Cardiac septum (tissue), 1 donor: ENCODE measurements at places on chromosomes 16 and 17. TPM values are rescaled to one million over a fixed set of nuclear protein-coding genes. Genes with fewer than 3 reads are reported as not detected.

The CYBA gene
- total RNA-seq, result 26.8 TPM

The OTOP3 gene
- total RNA-seq, result not detected

The ABCC11 gene
- total RNA-seq, result 0.30 TPM

The SLFN14 gene
- total RNA-seq, result 0.08 TPM

DNA sequence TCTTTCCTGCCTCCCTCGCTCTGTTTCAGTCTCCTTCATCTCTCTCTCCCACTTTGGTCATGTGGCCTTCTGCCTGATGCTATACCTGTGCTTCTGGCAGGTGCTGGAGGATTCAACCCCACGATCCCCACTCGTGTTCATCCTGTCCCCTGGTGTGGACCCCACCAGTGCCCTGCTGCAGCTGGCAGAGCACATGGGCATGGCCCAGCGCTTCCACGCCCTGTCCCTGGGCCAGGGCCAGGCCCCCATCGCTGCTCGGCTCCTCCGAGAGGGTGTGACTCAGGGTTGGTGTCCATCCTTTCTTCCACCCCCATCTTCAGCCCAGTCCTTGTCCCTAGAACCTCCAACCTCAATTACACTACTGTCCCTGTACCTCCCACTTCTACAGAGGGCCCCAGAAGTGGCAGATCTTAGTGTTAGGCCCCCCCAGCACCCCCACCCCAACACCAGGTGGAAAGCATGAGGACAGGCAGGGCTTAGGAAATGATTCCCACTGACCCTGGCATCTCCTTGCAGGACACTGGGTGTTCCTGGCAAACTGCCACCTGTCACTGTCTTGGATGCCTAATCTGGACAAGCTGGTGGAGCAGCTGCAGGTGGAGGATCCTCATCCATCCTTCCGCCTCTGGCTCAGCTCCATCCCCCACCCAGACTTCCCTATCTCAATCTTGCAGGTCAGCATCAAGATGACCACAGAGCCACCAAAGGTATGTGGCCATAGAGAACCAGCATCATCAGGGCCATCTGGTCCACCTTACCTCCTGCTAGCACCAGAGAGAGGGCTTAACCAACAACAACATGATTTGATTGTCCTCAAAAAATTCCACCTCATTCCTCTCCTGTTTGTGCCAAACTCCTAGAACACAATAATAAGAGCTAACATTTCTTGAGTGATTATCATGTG lies 9.7 kb upstream of the KDM6B start:
- DNase-seq, result no peak

GRCh38 chr17:18937981-18938691 lies 13.8 kb upstream of the SLC5A10 start:
- no peak for DNase-seq

- no peak for DNase-seq
Observed at GRCh38 chr17:74337834-74338500, 11.9 kb downstream of the KIF19 start.

DNA sequence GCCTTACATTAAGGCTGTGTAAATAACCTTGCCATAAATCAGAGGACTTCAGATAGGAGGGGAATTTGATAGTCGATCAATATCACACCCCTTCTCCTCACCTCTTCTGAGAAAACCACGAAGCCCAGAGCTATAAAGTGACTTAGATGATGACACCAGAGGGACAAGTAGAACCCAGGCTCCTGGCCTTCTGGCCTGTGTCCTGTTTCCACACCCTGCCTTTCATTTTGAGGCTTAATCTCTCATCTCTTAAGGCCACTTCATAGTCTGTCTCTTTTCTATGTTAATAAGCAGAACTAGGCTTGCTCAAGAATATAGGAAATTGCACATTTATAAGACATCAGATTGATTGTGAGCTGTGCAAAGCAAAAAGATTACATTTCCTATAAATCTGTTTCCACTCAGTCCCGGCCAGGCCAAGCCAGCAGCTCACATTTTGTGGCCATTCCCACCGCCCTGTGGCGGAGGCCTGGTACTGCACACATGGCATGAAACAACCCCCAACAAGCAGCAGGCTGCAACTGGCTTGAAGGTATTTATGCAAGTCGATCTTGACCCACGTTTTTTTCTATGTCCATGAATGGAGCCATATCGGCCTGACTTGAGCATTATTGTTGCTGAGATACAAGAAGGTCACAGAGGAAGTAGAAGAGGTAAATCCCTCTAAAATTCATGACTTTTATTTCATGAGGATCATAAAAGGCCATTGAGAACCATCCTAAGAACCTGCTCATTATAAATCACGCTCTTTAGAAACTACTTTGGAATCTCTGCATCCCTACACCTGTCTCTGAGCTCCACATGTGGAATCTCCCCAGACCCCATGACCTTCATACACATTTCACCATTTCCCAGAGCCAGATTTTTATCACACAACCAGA lies 93.7 kb downstream of the PMP22 start:
- peak; percentile 76 for DNase-seq

DNA sequence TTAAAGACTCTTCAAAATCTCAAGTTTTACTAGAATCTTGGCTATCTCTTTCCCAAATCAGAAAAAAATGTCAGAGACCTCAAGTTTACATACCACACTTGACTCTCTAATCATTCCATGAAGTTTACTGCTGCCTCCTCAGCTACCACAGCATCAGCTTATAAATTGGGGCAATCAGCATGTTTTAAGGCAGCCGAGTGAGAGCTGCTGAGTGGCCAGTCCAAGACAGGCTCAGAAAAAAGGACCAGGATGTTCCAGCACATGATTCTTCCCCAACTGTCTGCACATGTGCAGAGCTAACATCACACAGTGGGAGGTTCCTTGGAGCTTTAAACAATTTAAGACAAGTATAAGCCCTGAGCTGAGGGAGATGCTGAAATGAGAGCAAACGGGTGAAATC lies 140.6 kb upstream of the NUDT7 start:
- DNase-seq, result no peak

DNA sequence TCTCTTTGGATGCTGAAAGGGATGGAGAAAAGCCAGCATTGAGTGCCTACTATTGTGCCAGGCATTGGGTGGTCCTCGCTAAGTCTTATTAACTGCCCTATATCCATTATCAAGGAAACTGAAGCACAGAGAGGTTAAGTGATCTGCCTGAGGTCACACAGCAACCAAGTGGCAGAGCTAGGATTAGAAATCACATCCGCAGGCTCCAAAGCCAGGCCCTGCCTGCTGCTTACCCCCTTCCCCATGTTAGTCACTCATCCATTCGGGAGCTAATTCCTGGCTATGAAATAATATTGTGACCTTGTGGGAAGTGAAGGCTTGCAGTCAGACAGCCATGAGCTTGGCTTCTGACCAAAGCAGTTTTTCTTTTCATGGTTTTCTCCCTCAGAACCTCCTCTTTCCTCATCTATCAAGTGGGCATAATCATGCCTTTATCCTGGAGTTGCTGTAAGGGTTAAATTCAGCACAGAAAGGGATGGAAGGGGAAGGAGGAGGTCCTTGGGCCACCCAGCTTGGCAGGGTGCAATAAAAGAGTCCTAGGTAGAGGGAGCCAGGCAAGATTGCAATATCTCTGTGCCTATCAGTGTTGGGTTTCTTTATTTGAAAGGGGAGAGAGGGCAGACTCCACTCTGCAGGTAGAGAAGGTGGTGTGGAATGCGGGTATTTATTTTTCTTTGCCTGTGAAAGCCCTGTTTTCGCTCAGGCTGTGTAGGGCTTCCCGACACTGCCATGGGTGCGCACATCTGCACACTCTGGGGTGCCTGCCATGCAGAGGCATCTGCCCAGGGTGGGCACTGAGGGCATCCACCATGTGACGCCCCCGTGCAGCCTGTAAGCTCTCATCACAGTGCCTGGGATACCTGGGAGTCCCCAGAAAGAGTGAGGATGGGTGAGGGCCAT lies 11.3 kb downstream of the RAI1 start:
- no peak for DNase-seq

- DNase-seq, result no peak
Observed at GRCh38 chr17:79011451-79012147, 2.0 kb upstream of the CANT1 start.

DNA sequence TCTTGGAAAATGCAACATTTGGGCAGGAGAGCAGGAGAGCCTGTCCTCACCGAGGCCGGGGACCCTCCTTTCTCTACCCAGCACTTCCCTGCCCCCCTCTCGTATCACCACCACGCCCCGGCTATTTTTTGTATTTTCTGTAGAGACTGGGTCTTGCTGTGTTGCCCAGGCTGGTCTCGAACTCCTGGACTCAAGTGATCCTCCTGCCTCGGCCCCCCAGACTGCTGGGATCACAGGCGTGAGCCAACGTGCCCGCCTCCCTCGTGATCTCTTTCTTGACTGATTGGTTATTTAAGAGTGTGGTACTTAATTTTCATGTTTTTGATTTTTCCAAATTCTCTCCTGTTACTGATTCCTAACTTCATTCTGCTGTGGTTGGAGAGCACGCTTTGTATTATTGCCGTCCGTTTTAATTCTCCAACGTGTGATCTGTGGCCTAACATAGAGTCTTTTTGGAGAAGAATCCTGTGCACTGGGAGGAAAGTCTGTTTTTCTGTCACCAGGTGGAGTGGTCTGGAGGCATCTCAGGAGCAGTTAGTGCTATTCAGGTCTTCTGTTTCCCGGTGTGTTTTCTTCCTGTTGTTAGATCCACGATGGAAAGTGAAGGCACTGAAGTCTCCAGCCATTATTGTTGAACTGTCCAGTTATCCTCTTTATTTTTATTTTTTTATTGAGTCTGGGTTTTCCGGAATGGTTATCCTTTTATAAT lies 40.4 kb downstream of the ZNF778 start:
- no peak for DNase-seq

DNA sequence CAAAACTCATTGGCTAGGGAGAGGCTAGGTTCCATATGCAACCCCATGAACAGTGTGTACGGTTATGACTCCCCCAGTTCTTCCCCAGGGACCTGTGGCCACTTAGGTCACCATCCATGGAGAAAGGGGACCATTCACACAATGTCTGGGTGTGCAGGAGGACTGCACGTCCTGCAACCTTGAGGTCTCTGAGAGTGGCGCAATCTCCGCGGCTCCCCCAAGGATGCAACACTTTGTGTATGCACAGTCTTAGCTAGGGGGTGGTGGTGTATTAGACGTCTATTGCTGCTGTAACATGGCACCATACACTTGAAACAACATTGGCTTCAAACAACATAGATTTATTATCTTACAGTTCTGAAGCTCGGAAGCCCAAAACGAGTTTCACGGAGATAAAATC lies 65.6 kb upstream of the CBX4 start:
- DNase-seq, result no peak

DNA sequence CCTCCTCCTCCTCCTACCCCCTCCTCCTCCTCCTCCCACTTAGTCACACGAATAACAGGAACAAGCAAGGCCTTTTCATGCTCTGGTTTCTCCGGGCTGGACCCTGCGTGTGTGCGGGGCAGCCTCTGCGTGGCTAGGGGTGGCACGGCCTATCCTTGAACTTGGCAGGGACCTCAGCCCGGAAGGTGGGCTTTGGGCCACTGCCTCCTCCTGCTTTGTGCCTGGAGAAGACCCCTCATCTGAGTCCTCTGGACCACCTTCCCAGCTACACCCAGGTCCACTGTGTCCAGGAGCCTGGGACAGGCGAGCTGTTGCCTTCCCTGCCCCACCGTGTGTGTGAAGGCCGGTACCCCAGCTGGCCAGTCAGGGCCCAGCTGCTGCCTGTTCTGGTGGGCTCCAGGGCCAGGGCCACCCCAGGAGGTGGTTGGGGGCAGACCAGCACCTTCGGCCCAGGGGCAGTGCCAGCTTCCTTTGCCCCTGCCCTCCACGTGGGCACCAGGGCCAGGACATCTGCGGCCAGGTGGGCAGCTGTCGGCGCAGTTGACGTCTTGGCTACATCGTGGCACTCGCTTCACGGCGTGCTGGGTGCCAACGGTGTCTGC lies 35.4 kb downstream of the GINS2 start:
- no peak for DNase-seq

- DNase-seq, result no peak
Observed at GRCh38 chr17:5585836-5586521, 1.7 kb upstream of the NLRP1 start.

DNA sequence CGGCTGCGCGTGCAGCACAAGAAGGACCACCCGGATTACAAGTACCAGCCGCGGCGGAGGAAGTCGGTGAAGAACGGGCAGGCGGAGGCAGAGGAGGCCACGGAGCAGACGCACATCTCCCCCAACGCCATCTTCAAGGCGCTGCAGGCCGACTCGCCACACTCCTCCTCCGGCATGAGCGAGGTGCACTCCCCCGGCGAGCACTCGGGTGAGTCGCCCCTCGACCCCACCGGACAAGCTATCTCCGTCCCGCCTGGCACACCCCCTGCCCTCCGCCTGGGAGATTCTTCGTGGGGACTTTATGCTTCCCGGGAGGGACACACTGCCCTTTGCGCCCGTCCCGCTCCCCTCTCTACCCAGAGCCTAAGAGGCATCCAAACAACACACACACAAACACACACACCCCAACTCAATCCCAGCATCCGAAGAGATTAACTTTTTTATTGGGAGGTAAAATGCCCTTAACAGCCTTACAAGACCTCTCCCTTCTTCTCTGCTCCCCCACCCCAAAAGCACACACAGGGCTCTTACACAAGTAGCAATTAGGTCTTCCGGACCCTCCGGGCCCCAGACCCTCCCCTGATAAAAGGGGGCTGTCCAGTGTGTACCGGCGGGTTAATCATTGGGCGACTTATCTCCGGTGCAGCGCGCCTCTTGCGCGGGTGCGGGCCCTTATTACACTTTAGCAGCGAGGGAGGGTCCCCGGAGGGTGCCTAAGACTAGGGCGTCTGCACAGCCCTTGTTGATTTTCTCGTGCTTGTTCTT lies 2.1 kb downstream of the SOX9 start:
- DNase-seq, result no peak
